Naive B cell (primary cell): ENCODE measurements at places on chromosomes 4 and X. TPM values are rescaled to one million over a fixed set of nuclear protein-coding genes. Genes with fewer than 3 reads are reported as not detected.

GRCh38 chr4:97786306-97786920 lies 356.9 kb downstream of the STPG2 start:
- no peak for DNase-seq

The RENBP gene
- polyA plus RNA-seq: 1.4 TPM

The MTTP gene
- not detected for polyA plus RNA-seq

The PPEF2 gene
- polyA plus RNA-seq: not detected
